CD4-positive, alpha-beta T cell treated with Interferon alpha-2 for 1 hour (primary cell): ENCODE measurements at places on chromosomes 3 and 15.

DNA sequence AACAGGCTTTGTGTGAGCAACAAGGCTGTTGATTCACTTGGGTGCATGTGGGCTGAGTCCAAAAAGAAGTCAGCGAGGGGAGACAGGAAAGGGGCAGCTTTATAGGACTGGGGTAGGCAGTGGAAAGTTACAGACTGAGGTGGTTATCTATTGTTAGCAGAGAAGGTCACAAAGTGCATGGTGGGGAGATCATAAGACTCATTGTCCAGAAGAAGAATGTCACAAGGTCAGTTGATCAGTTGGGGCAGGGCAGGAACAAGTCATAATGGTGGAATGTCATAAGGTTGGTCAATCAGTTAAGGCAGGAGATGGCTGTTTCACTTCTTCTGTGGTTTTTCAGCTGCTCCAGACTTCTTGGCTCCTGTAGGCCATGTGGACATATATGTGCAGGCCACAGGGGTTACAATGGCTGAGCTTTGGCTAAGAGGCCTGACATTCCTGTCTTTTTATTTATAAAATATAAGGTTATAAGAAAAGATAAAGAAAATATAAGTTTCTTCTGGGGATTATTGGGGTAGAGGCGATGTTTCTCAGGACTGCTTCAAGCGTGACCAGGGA, 69.5 kb upstream of the SNTN start:
- no peak for DNase-seq

GRCh38 chr3:79258479-79258878, 509.3 kb downstream of the ROBO1 start:
- no peak for DNase-seq

- no peak for DNase-seq
Measured at GRCh38 chr3:12983319-12983718, 89.9 kb downstream of the IQSEC1 start.

- no peak for DNase-seq
Measured at GRCh38 chr15:61946778-61947177, 113.5 kb downstream of the VPS13C start.

DNA sequence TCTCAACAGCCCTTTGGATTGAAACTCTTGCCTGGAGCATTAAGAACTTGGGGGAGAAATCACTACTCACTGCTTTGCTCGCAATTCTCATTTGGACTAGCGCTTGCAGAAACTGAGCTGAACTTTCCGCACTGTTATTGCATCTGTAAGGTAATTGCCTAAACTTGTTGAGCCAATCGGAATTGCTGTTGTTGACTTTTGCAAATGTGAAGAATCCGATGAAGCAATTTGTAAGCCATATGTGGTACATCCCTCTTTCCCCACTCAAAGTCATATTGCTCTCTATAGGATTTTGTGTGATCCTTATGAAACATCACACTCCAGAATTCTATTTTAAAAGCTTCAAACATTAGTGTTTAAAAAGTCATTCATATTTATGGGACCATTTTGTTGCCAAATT, 191.7 kb upstream of the GBE1 start:
- DNase-seq = no peak
